Effector CD8-positive, alpha-beta T cell (primary cell): ENCODE measurements at places on chromosomes 5 and 9.

DNA sequence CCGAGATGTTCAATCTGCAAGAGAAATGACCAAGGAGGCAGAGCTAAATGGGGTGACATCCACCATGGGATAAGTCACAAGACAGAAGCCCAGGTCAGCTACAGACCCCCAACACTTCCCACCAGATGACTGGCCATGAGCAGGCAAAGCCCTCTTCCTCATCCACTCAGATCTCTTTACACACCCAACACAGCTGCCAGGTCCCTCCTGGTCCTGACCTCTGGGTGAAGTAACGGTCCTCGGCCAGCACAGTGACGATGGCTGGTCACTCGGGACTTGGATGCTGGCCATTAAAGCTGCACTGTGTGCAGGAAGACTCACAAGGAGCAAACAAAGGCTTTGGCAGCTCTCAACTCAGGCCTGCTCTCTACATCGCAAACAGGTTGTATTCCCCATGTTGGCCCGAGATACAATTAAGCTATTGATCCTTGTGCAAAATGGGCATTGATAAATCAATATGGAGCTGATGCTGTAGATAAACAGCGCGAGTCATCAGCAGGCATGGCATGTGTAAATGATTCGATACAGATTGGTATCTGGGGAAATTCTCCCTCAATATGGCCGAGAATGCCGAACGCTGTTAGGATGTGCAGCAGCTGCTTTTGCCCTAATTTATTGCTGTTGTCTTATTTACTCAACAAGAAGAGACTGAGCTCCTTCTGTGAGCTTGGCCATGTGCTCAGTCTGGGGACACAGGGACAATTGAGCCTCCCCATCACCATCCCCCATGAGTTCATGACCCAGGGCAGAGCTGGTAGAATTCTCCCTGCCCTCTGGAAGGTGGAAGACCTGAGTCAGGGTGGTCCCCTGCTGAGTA lies 98.7 kb downstream of the C5orf15 start:
- no peak for DNase-seq

DNA sequence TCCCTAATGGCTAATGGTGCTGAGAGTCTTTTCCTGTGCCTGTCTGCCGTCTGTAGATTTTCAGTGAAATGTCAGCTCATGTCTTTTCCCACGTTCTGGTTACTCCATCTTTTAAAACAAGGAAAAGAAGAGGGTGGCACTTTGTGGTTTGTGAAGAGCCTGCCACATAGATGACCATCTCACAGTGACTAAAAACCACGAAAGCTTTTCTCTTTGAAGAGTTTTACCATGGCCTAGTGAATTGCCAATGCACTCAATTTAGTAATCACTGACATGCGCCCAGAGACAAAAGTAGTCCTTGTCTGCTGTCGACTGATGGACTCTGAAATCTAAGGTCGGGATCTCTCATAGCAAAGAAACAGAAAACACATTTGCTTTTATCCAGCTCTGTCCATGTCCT lies 50.4 kb downstream of the SPATA31C2 start:
- no peak for DNase-seq

DNA sequence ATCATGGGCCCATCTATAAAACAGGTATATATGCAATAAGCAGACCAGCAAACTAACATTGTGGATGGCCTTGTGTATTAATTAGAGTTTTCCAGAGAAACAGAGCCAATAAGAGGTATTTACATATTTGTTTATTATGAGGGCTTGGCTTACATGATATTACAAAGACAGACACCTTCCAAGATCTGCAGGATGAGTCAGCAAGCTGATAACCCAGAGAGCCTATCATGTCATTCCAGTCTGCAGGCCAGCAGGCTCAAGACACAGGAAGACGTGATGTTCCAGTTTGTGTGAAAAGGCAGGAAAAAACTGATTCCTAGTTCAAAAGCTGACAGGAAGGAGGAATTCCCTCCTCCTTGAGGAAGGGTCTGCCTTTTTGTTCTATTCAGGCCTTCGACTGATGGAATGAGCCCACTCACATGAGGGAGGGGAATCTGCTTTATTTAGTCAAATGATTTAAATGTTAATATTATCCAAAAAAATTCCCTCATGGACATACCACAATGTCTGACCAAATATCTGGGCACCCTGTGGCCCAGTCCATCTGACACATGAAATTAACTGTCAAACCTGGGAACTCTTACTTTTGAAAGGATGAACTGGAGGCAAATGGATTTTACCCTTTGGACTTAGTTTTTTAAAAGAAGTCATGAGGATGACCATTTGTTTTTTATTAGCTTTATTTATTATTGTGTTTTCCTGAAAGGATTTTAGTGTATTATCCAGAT lies 161.2 kb upstream of the CHD1 start:
- DNase-seq, result no peak

DNA sequence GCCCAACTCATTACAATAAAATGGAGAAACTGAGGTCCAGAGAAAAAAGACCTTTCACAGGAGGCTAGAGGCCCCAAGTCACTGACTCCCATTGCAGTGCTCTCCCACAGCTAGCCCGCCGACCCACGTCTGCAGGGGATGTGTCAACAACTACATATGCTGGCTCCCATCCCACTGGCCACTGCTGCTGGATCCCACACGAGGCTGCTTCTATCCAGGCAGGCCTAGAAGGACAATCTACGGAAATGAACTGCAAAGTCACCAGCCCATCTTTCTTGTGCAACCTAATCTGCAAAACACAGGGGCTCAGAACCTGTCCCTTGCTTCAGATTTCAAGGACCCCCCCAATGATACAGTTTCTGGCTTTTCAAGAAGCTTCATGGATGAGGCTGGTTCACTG lies 24.0 kb downstream of the RAPGEF1 start:
- DNase-seq, result no peak

GRCh38 chr5:127311349-127311748 lies 20.8 kb downstream of the MEGF10 start:
- DNase-seq, result no peak

DNA sequence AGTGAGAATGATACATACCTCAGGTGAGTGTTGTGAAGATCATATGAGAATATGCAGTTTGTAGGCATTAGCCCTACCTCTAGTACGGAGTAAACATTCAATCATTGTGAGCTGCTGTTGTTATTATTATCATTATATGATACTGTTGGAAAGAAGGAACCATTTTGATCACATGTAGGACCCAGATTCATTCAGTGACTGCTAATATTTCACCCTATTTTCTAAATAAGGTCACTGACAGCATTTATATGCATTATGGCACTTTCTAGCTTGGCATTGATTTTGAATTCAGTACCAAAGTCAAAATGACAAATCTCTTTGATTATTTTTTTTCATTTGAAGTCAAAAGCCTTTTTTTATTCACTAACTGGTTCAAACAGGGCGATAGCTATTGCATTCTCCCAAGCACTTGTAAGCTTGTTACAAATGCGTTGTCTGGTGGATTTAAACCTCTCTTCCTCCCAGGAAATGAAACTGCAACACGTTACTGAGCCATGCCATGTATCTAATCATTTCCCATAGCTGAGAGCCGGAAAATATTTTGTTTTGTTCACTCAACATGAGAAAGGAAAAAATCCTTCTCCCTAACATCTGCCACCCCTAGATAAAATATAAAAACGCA lies 320.8 kb upstream of the SGCD start:
- DNase-seq, result no peak

- no peak for DNase-seq
Observed at GRCh38 chr9:4984171-4984620, 876 bp upstream of the JAK2 start.

- DNase-seq, result no peak
Observed at GRCh38 chr5:81971111-81971711, 612 bp upstream of the ATG10 start.

- no peak for DNase-seq
Observed at GRCh38 chr9:89805571-89806292, 200.9 kb downstream of the GADD45G start.

DNA sequence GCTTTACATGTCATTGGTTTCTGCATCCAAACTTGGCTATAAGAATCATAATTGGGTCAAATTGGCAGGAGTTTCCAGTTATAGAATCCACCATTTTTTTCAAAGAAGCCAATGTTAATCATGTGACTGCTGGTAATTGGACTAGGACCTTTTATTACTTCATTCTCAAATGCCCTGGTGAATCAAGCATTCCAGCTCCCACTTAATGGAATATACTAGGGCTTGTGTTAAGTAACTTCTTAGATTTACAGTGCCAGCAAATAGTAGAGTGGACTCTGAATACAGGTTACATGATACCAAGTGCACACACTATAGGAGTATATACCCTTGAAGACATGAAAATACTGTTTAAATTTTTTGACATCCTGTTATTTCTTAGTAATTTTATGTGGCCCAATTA lies 96.7 kb downstream of the NUDT12 start:
- no peak for DNase-seq

DNA sequence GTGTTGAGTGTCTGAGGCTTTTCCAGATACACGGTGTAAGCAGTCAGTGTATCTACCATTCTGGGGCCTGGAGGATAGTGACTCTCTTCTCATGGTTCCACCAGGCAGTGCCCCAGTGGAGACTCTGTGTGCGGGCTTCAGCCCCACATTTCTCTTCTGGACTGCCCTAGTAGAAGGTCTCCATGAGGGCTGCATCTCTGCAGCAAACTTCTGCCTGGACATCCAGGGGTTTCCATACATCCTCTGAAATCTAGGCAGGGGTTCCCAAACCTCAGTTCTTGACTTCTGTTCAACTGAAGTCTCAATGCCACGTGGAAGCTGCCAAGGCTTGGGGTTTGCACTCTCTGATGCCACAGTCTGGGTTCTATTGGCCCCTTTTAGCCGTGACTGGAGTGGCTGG lies 256.6 kb upstream of the ITGA1 start:
- no peak for DNase-seq

GRCh38 chr5:106801554-106801953 lies 869.2 kb downstream of the EFNA5 start:
- no peak for DNase-seq

- no peak for DNase-seq
Observed at GRCh38 chr9:37201581-37201980, 81.2 kb downstream of the ZCCHC7 start.

DNA sequence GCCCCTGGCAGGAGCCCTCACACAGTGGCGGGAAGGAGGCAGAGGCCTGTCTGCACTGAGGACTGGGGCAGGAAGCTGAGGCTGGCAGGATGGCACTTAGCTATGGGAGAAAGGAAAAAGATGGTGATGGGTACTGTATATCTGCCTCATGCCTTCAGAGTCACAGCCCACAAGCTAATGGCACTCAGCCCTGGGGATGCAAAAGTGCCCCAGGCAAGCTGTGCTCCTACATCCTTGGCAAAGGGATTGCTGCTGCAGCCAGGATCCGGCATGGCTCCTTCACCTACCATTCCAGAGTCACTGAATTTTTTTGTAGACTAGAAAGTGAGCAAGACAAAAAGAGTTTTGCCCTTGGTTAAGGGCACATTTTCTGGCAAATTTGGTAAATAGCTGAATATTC lies 8.7 kb downstream of the ACSL6 start:
- DNase-seq, result no peak

- DNase-seq, result no peak
Observed at GRCh38 chr5:141966963-141967333, 2.0 kb upstream of the RNF14 start.

DNA sequence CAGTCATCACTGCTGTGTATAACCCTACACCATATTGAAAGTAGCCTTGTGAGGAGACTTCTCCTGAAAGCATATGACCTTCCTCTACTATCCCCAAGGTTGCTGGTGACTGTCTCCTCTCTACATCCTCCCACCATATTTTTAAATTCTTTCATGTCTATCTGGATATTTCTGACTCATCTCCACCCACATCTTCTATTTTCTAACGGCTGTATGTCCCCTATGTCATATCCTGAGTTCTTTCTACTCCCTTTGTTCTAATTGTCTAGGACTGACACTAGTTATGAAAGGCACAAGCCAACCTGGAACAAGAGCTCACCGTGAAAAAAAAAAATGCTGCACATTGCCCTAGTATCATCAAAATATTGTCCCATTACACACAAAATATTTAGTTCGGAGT lies 218.3 kb upstream of the ZNF462 start:
- DNase-seq, result no peak

GRCh38 chr5:94072116-94072515 lies 330.7 kb upstream of the POU5F2 start:
- no peak for DNase-seq

- DNase-seq, result no peak
Observed at GRCh38 chr5:130550562-130550928, 614.5 kb downstream of the HINT1 start.

DNA sequence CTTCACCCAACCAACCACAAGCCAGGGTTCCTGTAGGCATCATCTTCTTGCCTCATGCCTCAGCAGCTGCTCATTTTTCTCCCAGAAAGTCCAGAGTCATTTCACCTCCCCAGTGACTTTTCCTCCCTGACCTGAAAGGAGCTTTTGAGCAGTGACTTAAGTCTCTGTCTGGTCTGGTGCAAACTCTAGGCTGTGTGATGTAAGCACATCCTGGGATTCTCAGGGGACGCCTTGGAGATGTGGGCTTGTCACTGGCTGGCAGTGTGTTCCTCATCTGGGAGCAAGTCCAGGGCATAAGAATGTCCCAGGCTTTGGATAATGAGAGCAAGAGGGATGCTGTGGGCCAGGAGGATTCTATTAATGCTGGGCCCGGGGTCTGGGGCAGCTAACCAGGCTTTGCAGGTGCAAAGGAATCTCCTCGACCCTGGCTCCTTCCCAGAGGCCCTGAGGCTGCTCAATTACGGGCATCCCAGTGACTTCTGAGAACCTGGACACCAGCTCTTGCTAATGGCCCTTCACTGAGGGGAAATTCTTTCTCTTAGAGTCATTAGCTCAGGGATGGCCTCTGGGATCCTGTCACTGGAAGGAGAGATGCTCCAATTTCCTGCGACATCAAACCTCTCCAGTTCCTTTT lies 211.0 kb upstream of the PANK3 start:
- no peak for DNase-seq

GRCh38 chr5:58469896-58470295 lies 10.0 kb upstream of the PLK2 start:
- no peak for DNase-seq

GRCh38 chr5:122615146-122615545 lies 159.7 kb upstream of the SNX2 start:
- DNase-seq, result no peak

GRCh38 chr5:171654881-171655280 lies 130.7 kb upstream of the SMIM23 start:
- no peak for DNase-seq

GRCh38 chr5:44183753-44184152 lies 205.5 kb downstream of the FGF10 start:
- no peak for DNase-seq

DNA sequence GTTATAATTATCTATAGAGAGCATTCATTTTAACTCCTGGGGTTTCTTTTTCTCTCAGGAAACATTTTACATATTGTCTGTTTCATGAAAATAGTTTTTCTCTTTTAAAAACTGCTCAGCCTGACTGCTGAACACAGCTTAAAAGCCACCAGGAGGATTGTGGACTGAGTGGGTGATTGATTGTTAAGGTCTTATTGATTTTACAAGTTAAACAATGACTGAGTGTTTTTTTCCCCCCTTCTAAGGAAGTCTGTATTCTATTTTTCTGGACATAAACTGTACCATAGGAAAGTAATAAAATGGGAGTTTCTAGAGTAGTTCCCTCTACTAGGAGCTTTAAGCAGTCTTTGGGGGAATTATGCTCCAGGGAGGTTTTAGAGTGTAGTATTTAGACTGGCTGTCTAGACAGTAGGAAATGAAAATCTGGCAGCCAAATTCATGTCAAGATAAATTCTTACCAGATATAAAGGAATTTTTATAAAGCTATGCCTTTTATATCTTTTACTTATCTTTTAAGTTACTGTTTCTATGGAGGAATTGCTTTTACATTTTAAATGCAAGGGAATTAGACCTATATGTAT lies 463.9 kb downstream of the PRR16 start:
- DNase-seq, result no peak
